ENCODE measurements at places on chromosomes 11 and 22.

DNA sequence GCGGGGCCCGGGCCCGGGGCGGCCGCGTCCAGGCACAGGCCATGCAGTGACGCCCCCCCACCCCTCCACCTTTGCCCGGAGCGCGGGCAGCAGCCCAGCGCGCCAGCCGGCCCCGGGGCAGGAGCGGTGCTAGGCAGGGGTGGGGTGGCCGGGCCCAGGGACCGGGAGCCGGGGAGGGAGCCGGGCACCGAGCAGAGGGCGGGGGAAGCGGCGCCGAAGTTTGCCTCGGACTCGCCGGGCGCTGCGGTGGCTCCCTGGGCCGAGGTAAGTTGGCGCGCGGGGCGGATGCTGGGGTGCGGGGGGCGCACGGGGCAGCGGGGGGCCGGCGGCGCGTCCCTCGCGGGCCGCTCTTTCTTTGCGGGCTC, 332 bp downstream of the TEAD1 start:
- DNase-seq = peak; percentile 21

GRCh38 chr11:85740481-85741400, 54.7 kb upstream of the CCDC89 start:
- DNase-seq = no peak

- no peak for DNase-seq
Measured at GRCh38 chr11:4577761-4578160, 3.8 kb upstream of the OR52I2 start.

GRCh38 chr11:17014321-17014832, at the start of gene PLEKHA7:
Gene PLEKHA7, minus strand, starts transcription at chr11:17014414. Its CDS starts 13 bp downstream, at chr11:17014401.
- DNase-seq = peak; percentile 10

GRCh38 chr11:124896821-124897391, 759 bp downstream of the ROBO4 start:
- no peak for DNase-seq

GRCh38 chr11:64865286-64866172, 12.9 kb downstream of the EHD1 start:
- DNase-seq = no peak

DNA sequence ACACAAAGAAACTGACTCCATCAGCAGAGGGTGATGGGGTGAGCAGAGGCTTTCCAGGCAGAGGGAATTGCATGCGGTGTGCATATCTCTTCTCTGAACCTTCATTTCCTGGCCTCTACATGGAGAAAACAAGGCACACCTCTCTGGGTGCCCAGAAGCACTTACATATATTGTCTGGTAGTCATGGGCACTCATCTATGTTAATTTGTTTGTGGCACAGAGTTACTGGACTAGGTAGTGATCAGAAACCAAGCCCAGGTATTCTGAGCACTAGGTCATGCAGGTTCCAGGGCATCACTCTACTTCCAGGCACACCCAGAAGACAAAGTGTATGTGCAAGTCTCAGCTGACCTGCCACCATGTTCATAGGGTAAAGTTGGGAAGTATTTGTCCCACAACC, 56.5 kb downstream of the FZD4 start:
- no peak for DNase-seq

- no peak for DNase-seq
Measured at GRCh38 chr11:69010361-69010891, 2.6 kb downstream of the MRGPRF start.

DNA sequence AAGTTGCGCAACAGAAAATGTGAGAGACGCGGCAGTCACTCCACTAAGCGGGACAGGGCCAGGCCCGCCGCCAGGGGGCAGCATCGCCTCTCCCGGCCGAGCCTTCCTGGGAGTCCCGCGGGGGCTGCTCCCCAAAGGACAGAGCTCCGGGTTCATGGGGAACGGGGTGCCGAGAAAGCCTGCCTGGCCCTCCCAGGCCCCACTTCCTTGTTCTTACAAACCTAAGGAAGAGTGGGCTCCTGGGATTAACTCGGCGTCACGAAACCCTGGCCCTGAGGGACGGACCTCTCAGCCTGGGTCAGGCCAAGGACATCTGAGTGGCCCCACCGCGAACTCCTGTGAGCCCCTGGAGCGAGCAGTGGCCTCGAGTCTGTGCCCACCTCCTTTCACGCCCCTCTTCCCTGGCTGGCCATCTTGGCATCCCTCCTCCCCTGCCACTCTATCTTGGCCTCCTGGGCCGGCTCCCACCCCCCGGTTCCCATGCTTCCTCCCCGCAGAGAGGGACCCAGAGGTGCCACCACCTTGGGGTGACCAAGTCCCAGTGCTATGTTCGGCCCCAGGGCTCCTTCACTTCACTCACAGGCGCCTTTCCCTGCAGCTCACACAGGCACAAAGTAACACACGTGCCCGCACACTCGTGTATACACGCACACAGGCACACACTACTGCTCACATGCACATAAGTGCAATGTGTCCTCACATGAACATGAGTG, 99.9 kb upstream of the FGF3 start:
- DNase-seq = peak; percentile 82

GRCh38 chr11:11482730-11483129, 129.7 kb upstream of the CSNK2A3 start:
- no peak for DNase-seq

GRCh38 chr11:68354148-68354872, 41.9 kb downstream of the LRP5 start:
- DNase-seq = no peak

- DNase-seq = peak; percentile 77
Measured at GRCh38 chr11:32586576-32587190, 3.1 kb downstream of the EIF3M start.

GRCh38 chr11:9075556-9075955, 15.8 kb downstream of the SCUBE2 start:
- no peak for DNase-seq

- peak; percentile 62 for DNase-seq
Measured at GRCh38 chr11:65452806-65453490, 30.4 kb downstream of the NEAT1 start.

GRCh38 chr11:131481971-131482370, 111.6 kb downstream of the NTM start:
- no peak for DNase-seq

DNA sequence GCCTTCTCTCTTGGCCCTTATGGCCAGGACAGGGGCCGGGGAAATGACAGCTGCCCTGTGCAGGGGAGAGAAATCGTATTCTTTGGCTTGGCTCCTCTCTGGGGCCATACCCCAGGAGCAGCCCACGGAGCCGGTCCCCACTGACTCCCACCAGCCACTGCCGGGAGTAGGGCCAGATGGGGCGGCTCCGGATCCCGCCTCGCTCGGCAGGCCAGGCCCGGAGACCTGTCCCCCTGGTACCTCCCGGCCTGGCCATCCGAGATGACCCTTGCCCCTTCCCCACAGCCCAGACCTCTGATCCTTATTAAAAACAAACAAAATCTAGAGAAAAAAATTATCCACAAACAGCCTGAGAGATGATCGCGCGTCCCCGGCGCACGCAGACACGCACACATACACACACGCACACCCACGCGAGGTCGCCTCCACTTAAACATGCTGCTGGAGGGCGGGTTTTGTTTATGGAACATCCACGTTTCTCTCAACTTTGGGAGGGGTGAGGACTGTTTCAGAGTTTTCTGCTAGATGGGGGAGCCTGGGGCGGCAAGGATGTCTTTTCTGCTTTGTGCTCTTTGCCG, 59.1 kb downstream of the IGLL1 start:
- no peak for DNase-seq

DNA sequence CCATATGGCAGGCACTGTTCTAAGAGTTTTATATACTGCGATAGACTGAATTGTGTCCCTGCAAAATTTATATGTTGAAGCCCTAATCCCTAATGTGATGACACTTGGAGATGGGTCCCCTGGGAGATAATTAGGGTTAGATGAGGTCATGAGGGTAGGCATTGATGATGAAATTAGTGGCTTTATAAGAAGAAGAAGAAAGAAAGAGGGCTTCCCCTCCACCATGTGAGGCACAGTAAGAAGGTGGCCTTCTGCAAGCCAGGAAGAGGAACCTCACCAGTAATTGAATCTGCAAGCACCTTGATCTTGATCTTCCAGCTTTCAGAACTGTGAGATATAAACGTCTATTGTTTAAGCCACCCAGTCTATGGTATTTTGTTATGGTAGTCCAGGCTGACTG, 46.6 kb upstream of the TENM4 start:
- no peak for DNase-seq

GRCh38 chr11:133559833-133560471, 27.7 kb upstream of the OPCML start:
- DNase-seq = no peak

DNA sequence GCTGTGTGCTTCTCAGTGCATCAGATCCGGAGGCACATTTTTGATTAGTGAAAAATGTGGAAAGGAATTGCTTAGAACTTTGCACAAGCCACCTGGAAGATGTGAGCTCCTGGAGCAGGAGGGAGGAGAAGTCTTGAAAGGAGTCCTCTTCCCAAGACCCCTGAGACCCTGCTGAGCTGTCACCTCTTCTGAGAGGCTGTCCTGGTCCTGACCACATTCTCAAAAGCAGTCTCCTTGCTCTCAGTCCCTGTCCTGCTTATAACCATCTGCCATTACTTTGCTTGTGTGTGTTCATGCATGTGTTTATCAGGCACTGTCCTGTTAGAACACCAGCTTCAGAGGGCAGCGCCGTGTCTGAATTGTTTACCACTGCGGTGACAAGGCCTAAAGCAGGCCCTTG, 86.5 kb downstream of the BCR start:
- DNase-seq = no peak

GRCh38 chr11:59849129-59849528, 3.8 kb upstream of the CBLIF start:
- DNase-seq = no peak

DNA sequence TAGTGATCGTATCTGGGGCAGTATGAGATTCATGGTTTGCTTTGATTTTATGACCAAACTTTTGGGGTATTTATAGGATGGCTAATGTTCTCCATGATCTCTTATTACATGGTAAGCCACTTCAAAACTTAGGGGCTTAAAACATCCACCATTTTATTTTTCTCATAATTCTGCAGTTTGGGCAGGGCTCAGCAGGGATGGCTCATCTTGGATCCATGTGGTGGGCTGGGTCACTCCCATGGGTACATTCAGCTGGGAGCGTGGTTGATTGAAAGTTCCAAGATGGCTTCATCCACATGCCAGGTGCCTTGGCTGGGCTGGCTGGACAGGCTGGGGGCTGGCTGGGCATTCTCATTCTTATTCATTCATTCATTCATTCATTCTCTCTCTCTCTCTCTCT, 30.5 kb upstream of the FGF19 start:
- DNase-seq = no peak

DNA sequence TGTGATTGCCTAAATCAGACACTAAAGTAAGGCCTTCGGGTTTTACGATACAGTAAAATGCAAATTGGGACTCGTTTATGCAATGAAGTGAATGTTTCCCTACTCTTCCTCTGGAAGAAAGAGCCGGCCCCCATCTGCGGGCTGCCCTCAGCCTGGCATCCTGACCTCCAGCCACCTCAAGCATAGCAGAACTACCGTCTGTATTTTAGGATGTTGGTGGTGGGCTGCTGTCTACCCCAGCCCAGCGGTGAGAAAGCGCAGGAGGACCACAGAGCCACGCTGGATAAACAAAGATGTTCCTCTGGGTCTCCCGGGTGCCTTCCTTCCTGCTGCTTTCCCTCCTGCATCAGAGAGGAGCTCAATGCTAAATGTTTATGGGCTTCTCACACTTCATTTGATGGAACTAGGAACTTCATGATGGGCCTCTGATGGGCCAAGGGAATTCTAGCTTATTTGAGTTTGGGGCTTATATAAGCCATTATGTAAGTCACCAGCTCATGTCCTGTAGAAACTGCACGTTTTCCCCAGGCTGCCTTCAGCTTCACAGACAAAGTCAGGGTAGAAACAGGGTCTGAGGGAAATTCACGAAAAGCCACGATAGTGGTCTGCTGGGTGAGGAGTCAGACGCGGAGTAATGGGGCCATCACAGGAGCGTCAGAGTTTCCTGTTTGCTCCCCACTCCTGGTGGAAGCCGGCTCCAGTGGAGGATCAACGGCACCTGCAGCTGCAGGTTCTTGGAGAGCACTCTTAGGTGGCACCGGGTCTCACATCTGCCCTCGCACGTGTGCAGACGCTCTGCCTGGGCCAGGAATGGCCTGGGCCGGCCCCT, 287.4 kb downstream of the BRD1 start:
- no peak for DNase-seq

GRCh38 chr11:73940801-73941570, 9.8 kb upstream of the DNAJB13 start:
- DNase-seq = no peak

- peak; percentile 24 for DNase-seq
Measured at GRCh38 chr11:30735946-30736345, 149.8 kb upstream of the MPPED2 start.

DNA sequence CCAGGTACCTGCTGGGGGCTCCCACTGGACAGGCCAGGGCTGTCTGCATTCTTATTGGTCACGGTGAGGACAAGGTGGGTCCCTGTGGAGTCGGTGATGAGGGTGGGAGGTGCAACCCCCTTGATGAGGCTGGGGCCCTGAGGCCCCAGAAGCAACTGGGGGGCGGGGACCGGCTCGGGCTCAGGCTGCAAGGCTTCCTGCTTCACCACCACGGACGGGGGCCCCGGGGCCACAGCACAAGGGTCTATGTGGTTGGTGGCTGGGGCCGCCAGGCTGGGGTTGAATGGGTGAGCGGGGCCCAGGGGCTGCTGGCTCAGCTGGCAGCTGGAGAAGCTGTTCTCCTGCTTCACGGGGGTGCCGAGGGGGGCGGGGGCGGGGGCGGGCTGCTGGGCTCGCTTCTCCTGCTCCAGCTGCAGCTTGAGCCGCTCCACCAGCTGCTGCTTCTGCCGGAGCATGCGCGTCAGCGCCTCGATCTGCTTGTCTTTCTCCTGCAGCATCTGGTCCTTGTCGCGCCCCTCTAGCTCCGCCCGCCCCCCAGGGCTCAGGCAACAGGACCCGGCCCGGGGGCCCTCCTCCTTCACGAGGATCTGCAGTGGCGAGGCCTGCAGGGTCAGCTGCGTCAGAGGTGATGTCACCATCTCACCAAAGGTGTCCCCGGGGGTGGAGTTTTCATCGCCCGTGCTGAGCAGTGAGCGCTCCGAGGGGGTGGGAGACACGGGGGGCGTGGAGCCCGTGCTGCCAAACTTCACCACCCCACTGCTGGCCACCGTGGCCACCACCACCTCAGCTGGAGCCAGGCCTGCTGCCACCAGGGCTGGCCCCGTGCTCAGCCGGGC, 48.2 kb downstream of the SGSM3 start:
- no peak for DNase-seq

DNA sequence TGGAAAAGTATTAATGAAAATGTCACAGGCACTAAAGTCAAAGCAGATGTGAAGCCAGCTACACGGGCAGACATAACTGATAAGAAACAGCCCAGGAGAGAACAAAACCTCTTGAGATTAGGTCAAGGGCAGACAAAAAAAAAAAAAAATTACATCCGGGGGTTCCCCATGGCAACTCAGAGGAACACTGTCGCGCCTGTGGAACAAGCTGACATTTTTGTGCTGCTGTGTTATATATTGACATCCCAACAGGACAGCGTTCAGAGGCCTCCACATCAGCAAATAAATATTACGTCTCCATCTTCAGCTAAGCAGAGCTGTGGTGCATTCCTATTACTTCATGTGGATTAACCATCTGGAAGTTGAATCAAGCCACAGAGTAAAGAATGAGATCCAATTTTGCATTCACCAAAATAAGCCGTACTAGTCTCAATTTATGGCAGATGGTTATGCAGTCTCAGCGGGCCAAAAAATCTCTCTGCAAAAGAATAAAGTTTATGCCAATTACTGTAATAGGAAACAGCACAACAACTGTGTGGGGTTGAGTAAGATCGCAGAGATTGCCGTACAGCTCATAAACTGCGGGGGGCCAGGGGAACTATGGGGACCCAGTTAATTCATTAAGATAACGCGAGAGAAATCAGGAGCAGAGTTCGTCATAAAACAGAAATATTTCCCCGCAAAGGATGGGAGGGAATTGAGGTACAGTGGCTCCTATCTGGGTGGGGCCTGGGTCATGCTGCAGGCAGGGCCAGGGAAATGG, 41.3 kb upstream of the MN1 start:
- no peak for DNase-seq

Data from hematopoietic multipotent progenitor cell treated with erythropoietin and hydrocortisone succinate and interleukin-3 and kit ligand, for 4 days (in vitro differentiated cells).